ENCODE measurements at places on chromosomes 1 and 21.

GRCh38 chr1:89703469-89703868, 70.5 kb downstream of the LRRC8C start:
- no peak for DNase-seq

DNA sequence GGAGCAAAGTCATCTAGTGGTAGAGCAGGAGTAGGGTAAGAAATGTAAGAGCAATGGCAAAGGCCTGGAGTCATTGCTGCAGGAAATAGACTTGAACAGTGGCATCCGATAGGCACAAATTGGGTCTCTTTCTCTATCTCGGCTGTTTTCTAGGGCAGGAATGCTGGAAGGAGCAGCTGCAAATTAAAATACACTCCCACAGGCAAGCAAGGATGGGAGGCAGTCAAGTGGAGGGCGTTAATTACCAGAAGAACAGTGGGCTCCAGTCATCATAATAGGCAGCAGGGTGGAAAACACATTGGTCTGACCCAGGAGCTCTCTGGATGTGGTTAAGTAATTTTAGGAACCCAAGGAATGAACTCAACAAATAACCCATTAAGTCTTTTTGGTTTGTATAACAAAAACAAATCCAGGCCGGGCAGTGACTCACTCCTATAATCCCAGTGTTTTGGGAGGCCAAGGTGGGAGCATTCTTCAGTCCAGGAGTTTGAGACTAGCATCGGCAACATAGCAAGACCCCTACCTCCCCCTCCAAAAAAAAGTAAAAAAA, 7.8 kb upstream of the TDRD5 start:
- no peak for DNase-seq

GRCh38 chr21:30577766-30578165, 12.4 kb downstream of the KRTAP22-2 start:
- DNase-seq, result no peak

- DNase-seq, result no peak
Observed at GRCh38 chr1:44847845-44848244, 4.8 kb upstream of the PTCH2 start.

GRCh38 chr21:39681257-39681656, 63.7 kb upstream of the IGSF5 start:
- DNase-seq, result no peak

- no peak for DNase-seq
Observed at GRCh38 chr1:62241371-62242131, 46.9 kb downstream of the L1TD1 start.

Data from amygdala (tissue), 56 donors.